CD4-positive, alpha-beta T cell (primary cell): ENCODE measurements at places on chromosomes 1 and 21.

- DNase-seq, result no peak
Measured at GRCh38 chr1:5913078-5913845, 79.0 kb downstream of the NPHP4 start.

- DNase-seq, result no peak
Measured at GRCh38 chr1:30852026-30852425, 56.5 kb downstream of the SDC3 start.

GRCh38 chr1:4408380-4408779 lies 246.0 kb upstream of the AJAP1 start:
- DNase-seq, result no peak

- no peak for DNase-seq
Measured at GRCh38 chr1:43239484-43239883, 30.3 kb upstream of the TMEM125 start.

GRCh38 chr1:228373681-228374571 lies 32.7 kb downstream of the TRIM11 start:
- no peak for DNase-seq

GRCh38 chr1:61472876-61473275 lies 252.1 kb downstream of the TM2D1 start:
- no peak for DNase-seq

DNA sequence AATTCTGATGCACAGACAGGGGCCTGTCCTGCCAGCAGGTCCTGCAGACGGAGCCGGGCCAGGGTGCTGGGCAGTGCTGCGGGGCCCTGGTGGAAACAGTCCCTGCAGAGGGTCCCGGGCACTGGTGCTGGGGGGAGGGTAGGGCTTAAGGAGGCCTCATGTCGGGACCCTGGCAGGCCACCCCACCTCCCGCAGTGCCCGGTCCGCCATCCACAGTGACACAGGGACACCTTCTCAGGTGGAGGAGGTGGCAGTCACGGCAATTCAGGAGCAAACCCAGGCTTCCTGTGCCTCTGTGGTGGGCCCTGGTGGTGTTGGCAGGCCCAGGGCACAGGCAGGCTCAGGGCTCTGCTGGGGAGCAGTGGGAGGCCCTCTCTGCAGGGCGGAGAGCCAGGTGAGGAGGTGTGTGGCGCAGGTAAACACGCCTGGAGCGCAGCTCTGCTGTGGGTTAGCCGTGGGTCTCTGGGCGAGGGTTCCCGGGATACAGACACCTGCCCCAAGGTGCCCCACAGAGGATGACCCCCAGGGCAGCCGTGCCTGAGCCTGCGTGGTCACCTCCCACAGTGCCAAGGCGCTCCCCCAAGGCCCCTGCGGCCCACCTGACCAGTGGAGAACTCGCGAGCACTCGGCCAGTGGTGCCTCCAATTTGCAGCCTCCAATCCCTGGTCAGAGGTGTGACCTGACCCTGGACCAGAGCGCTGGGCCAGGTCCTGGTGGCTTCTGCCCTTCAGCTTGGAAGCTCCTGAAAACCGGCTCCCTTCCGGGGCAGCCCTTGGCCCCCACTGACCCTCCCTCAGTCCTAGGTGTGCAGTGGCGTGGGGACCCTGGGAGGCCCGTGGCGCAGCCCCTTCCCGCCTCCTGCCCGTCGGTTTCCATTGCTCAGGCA lies 19.2 kb downstream of the COL18A1 start:
- no peak for DNase-seq

GRCh38 chr21:24514081-24514733 lies 1093.1 kb downstream of the MRPL39 start:
- no peak for DNase-seq

- no peak for DNase-seq
Measured at GRCh38 chr1:229273507-229274232, 2.8 kb downstream of the RAB4A start.

- DNase-seq, result no peak
Measured at GRCh38 chr1:205343431-205344065, 13.2 kb downstream of the KLHDC8A start.

GRCh38 chr1:217268058-217268457 lies 362.8 kb downstream of the GPATCH2 start:
- DNase-seq, result no peak

DNA sequence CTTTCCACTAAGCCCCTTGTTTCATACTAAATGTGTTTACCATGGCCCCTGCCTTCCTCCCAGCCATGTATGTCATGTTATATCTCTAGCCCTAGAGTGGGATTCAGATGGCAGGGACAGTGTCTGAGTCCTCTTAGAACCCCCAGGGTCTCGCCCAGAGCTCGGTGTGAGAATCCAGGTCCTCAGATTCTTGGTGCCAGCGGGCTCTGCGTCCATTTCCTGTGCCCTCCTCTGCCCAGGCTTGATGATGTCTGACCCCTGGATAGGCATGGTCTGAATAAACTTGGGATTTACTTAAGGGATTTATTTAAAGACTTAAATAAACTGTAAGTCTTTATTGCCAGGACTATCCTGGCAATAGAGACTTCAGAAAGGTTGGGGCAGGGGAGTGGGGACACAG lies 6.2 kb upstream of the KISS1 start:
- DNase-seq, result no peak

DNA sequence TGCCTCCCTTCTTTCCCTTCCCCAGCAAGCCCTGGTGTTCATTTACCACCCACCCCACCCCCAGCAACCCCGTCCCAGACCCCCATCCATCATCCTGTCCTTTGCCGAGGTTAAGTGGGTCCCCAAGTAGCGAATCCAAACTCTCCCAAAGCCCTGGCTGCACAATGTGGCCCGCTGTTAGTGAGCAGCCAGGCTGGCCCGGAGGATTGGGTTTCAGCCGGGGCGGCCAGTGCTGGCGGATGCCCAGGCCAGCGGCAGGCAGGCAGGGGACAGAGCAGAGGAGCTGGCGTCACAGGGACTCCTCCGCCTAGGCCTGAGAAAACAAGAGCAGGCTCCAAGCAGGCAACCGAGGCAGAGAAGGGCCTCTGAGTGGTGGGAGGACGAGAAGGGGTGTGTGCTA lies 61.4 kb downstream of the EPHB2 start:
- DNase-seq, result no peak

DNA sequence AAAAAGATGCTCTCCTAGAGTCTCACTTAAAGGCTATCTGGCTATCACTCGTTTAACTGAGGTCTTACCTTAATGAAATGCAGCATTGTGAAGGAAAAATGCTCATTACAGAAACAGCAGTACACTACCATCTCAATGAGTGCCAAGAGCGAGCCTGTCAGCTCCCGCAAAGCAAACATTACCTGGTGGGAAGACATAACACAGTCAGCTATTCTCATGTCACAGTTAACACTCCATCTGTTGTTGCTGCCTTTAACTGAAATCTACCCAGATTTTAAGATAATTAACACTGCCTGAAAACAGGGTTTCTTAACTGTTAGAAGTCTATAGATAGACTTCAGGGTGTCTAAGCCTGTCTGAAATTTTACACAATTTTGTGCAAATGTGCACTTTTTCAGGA lies 39.1 kb downstream of the PCSK9 start:
- DNase-seq, result no peak

DNA sequence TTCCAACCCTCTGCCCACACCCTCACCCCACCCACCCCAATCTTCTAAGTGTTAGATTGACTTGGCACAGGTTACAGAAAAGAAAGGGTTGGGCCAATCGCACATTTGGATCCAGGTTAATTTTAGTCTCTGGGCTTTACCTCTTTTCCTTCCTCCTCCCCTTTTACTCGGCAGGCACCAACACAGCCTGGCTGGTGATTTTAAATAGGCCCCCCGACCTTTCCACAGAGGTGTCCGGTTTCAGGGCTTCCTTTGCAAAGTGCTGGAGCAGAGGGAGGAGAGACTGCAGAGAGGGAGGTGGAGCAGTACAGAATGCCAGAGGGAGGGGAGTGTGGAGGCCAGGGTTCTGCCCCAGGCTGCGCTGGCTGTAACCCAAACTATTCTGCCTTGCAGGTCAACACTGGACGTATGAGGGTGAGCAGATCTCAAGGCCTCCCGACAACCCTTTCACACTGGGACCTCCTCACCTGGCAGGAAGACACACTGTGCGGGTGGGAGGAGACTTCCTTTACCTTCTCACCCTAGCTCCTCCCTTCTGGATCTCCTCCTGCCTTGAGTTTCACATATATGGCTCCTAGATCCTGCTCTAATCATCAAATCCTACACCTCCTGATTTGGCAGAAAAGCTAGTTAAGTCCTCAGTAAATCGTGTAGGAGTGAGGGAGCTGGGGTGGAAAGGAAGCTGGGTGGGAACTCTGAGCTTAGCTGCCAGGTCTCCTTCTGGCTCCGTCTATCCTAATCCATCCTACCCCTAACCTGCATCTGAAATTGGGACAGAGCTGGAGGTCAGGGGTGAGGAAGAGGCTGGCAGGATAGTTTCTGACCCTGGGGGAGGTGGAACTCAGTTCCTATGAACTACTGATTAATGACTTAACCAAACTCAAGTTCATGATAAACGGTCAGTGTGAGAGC lies 2.4 kb downstream of the CA14 start:
- DNase-seq, result no peak

GRCh38 chr1:246722720-246723119 lies 1.5 kb upstream of the SCCPDH start:
- DNase-seq, result no peak

DNA sequence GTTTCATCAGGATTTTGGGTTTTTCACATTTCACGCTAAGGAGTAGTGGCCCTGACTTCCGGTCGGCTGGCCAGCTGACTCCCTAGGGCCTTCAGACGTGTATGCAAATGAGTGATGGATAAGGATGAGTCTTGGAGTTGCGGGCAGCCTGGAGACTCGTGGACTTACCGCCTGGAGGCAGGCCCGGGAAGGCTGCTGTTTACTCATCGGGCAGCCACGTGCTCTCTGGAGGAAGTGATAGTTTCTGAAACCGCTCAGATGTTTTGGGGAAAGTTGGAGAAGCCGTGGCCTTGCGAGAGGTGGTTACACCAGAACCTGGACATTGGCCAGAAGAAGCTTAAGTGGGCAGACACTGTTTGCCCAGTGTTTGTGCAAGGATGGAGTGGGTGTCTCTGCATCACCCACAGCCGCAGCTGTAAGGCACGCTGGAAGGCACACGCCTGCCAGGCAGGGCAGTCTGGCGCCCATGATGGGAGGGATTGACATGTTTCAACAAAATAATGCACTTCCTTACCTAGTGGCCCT lies 23.1 kb upstream of the TNFRSF1B start:
- no peak for DNase-seq

DNA sequence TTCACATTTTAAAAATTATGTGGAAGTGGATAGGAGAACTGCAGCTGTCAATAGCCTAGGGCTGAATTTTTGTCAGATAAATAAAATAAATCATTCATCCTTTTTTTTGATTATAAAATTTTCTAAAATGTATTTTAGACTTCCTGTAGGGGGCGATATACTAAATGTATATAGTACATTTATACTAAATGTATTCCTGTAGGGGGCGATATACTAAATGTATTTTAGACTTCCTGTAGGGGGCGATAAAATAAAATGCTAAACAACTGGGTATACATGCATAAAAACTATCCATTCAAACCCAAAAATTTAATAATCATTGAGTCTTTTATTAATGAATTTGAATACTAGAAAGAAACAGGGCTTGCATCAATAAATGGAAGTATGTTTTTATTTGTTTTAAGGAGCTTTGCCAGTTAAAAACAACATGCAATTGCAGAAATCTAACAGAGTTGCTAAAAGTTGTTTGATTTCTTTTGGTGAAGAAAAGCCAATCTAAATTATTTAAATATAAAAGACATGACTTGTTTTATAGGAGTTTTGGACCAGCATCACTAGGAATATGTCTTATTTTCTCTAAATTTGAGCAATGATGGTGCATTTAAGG lies 31.4 kb downstream of the CLCA1 start:
- DNase-seq, result peak; percentile 79

- no peak for DNase-seq
Measured at GRCh38 chr1:7104339-7104738, 319.1 kb downstream of the CAMTA1 start.

GRCh38 chr1:209924390-209924789 lies 13.6 kb upstream of the SYT14 start:
- DNase-seq, result no peak

GRCh38 chr1:75786901-75787493 lies 941 bp downstream of the RABGGTB start:
- DNase-seq, result no peak

GRCh38 chr1:241551759-241552638 lies 19.8 kb downstream of the KMO start:
- DNase-seq, result peak; percentile 32

DNA sequence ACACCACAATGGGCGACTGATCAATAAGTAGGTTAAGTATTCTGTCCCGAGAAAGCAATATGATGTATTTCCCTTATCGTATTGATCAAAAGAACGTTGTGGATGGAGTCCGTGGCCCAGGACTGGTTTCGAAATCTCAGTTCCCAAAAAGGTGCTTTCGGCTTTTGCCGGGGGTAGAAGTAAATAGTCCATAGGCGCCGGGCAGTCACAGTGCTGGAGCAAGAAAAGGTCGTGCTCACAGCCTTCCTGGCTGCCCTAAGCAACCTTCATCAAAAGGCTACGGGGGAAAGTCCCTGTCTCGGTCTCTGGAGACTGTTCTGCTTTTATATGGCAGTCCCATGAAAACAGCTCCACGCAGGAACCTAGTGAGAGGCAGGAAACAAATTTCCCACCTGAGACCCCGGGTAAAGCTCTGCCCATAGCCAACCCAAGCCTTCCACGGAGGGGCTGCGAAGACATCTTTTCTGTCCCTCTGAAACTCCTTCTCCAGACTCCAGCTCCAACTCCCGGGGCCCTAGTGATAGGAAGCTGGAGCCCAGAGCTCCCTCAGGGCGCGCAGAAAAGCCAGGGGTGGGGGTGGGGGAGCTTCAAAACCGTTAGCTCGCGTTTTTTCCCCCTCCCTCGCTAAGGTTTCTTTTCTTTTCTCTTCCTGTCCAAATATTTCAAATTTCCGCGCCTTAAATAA lies 7.0 kb downstream of the CDKN2C start:
- DNase-seq, result peak; percentile 75

- no peak for DNase-seq
Measured at GRCh38 chr21:41681348-41681801, 85.5 kb downstream of the RIPK4 start.

- DNase-seq, result no peak
Measured at GRCh38 chr1:171834821-171835220, 6.5 kb upstream of the DNM3 start.

DNA sequence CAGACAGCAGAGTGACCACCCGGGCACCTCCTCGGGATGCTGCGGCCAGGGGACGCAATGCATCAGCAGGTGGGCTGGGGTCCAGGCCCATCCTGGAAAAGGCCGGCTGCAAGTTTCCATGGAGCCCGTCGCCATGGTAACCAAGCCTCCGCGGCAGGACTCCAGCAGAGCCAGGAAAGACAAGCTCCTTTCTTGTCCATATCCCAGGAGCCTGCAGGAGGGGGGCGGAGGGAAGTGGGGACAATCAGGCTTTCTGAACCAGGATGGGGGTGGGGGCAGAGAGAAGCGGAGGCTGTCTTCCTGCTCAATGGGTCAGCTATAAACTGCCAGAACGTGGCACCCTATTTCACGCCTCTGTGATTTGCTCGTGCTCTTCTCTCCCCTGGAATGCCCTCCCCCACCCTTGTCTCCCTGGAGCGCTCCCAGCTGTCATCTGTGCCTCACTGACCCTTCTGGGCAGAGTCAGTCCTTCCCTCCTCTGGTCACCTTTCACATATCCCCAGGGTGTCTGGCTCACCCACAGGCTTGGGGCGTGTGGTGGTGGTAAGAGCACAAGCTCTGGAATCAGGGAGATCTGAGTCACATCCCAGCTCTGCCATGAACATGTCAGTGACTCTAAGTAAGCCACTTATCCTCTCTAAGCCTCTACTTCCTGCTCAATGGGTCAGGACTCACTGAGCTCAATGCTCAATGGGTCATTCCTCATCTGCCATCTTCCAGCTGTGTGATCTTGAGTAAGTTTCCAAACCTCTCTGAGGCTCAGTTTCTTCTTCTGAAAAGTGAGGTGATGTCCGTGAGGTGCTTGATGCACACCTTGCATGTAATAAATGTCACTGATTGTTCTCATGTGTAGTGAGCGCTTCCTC lies 58.9 kb upstream of the LAPTM5 start:
- DNase-seq, result no peak

GRCh38 chr1:152039461-152039860 lies 2.7 kb upstream of the S100A11 start:
- no peak for DNase-seq
